ENCODE measurements at places on chromosomes 2 and 18. TPM values are rescaled to one million over a fixed set of nuclear protein-coding genes. Genes with fewer than 3 reads are reported as not detected.

STAT4 gene
- polyA plus RNA-seq, result 1.6 TPM

GCG gene
- not detected for polyA plus RNA-seq

ALLC gene
- not detected for polyA plus RNA-seq

ATP8B1 gene
- polyA plus RNA-seq, result 14.6 TPM

PLB1 gene
- polyA plus RNA-seq, result 5.2 TPM

CASP8 gene
- polyA plus RNA-seq, result 22.7 TPM

CPO gene
- 0.25 TPM for polyA plus RNA-seq

- H3K4me1 ChIP-seq, result peaks cover 43% of the 10 kb centered on the region
- peak overlapping the region; percentile 99 for H3K27ac ChIP-seq
- H3K27me3 ChIP-seq, result no peaks in the 10 kb centered on the region
- peaks cover 13% of the 10 kb centered on the region for H3K36me3 ChIP-seq
These were observed 108.4 kb upstream of the ITGB6 start for GRCh38 chr2:160308476-160308875.

DNA sequence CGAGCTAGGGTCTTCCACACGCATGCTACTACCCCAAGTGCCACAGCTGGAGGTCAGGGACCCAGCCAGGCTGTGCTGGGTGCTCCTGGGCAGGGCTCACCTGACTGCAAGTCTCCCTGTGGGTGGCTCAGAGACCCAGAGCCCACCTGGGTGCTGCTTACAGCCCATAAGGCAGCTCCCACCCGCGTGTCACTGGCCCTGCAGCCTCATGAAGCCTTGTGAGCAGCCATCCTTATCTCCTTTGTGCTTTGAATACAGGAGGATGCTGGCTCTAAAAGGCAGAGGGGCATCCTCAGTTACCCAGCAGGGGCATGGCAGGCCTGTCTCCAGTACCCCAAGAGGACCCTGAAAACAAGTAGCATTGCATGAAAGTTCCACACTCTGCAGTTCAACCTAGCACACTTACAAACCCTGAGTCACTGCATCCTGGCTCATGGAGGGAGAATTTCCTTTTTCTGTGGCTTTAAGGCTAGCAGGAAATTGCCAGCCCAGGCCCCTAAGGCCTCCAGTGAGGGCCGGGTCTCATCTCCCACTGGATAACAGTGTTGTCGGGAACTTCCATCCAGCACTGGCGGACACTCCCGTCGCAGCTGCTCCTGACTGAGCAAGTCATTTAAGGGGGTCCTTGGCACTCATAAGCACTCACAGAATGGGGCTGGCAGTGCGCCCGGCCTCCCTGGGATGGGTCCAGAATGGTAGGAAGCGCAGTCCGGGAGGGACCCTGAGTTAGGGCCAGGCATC lies 137.1 kb downstream of the RPIA start:
- no peak for DNase-seq
- no peaks in the 10 kb centered on the region for H3K4me1 ChIP-seq
- H3K27me3 ChIP-seq, result no peaks in the 10 kb centered on the region

DNA sequence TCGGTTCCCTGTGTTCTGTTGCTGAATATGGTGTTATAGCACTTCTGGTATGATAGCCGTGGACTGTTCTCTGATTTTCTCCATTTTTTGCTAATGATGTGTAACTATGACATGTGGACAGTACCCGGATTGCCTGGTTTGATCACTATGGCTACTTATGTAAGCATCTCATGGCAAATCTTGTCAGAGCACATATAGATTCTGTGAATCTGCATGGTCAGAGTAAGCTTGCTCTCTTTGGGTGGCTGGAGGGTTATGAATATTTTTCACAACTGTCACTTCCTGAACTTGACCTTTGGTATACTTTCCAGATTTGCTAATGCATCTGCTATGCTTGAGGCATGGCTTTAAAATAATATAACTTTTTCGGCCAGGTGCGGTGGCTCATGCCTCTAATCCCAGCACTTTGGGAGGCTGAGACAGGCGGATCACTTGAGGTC lies 36.8 kb upstream of the ATP8B1 start:
- no peak overlapping the region for H3K27ac ChIP-seq
- no peak overlapping the region for H3K4me3 ChIP-seq
- no peaks in the 10 kb centered on the region for H3K27me3 ChIP-seq
- DNase-seq, result no peak
- H3K4me1 ChIP-seq, result peaks cover 5% of the 10 kb centered on the region
